ENCODE measurements at places on chromosomes 1 and 21.
A peak's percentile ranks its signal among the peaks of the same experiment; 100 is the strongest.

DNA sequence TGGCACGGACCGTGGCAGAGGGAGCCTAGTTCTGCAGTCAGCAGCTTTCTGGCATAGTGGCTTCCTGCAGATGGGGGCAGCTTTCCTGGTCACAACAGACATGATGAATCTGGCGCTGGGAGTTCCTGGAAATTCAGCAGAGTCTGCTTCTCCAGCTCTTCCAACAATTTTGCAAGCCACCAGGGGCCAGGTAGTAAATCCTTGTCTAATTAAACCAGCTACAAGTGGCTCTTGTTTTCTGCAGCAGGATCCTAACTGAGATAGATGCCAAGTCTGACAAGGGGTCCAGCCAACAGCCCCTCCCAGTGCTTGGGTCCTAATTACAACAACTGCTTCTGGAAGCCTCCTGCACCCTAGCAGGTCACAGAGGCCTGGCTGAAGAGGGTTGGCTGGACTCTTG lies 35.8 kb downstream of the TRIM62 start:
- no peak for DNase-seq

DNA sequence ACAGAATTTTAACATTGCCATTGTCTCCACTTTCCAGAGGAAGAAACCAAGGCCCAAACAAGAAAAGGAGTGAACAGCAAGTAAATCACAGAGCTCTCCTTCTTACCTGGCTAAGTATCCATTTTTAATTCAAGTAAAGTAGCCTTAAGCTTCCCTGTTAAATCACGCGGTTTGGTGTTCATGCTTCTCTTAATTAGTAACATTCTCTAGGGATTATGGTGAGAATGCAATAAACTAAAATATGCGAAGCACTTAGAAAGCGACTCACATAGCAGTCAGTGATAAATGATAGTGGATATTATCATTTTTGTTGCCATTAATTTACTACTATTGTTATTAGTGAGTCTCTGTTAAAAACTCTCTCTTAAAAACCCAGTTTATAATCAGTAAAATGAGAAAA lies 630.5 kb upstream of the TMPRSS15 start:
- no peak for DNase-seq

DNA sequence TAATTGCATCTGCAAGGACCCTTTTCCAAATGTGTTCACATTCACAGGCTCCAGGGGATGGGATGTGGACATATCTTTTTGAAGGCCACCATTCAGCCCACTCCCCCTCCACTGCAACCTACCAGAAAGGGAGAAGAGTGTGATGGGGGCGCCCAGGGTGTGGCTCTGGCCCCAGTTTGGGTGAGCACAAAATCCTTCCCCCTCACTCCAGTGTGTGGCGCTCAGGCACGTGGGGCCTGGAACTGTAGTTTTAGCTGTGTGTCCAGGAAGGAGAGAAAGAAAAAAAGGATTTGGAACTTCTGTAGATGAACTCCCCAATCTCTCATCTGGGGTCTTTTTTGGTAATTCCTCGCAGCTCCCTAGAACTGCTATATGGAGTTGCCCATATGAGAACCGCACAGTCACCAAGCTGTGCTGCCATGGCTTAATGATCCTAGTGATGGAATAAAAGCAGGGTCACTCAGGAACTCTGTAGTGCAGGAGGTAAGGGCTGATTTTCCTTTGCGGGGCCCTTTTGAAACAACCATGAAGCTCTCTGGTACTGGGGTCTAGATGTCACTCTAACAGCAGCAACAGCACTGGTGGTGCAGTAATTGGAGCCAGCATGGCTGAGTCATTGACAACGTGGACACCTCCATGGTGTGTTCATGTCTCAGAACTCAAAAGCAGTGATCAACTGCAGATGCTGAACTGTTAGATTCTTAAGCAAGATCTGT lies 17.0 kb downstream of the AGT start:
- DNase-seq, result no peak

- DNase-seq, result no peak
Observed at GRCh38 chr1:79852004-79852403, 845.5 kb upstream of the ADGRL4 start.

- no peak for DNase-seq
Observed at GRCh38 chr1:100298512-100298911, 32.5 kb downstream of the RTCA start.

DNA sequence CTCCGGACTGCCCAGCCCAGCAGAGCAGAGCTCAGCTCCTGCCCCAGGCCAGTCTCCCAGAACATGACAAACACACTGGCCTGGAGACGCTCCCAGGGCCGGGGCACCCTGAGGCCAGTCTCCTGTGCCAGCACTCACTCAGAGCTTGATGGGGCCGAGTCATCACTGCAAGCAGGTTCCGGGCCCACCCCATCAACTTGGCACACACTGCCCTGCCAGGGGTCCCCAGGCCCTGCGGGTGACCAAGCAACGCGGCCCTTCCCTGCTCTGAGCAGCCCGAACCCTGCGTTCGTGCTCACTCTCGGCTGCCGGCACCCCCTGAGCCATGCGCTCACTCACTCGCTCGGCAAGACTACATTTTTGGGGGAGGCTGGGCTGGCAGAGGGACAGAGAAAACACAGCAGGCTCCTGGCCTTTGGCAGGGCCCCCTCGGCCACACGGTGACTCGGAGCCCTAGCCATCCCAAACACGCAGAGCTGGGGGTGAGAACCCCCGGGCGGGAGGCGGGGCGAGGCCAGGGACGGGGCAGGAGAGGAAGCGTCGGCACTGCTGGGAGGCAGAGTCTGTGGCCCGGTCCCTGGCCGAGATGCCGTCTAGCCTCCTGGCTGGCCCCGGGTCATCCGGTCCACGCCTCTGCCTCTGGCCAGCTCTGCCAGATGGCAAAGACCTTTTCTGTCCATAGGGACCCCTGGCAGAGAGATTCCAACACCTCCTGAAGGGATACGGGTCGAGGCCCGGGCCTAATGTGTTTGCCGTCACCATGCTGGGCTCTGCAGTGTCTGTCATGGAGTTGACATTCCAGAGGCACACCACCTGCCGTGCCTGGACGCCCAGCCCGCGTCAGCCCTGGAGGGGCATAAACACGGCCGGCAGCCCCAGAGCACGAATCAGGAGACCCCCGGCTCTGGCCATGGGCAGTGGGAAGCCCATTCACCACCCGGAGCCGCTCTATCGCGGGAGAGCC lies 68.0 kb downstream of the MEGF6 start:
- DNase-seq, result no peak

GRCh38 chr21:16283516-16283915 lies 553.7 kb downstream of the USP25 start:
- DNase-seq, result no peak

- DNase-seq, result no peak
Observed at GRCh38 chr21:44708866-44709425, 2.4 kb downstream of the TSPEAR start.

- no peak for DNase-seq
Observed at GRCh38 chr1:27624467-27625178, 10.4 kb downstream of the FGR start.

GRCh38 chr1:37752583-37753471 lies 12.1 kb downstream of the EPHA10 start:
- peak; percentile 8 for DNase-seq

DNA sequence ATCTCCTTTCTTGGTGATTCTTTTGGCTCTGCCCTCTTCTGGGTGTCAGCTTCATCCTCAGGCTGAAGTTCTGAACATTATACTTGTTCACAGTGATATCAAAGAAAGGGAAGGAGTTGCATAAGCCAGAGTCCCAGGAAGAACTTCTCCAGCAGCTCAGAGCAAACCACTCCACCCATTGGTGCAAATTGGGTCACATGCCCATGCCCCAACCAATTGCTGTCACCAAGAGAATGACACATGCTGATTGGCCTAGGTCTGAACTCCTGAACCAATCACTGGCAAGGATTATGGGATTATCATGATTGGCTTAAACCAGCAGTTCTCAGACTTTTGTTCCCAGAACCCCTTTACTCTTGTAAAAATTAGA lies 256.5 kb upstream of the TMEM51 start:
- no peak for DNase-seq

DNA sequence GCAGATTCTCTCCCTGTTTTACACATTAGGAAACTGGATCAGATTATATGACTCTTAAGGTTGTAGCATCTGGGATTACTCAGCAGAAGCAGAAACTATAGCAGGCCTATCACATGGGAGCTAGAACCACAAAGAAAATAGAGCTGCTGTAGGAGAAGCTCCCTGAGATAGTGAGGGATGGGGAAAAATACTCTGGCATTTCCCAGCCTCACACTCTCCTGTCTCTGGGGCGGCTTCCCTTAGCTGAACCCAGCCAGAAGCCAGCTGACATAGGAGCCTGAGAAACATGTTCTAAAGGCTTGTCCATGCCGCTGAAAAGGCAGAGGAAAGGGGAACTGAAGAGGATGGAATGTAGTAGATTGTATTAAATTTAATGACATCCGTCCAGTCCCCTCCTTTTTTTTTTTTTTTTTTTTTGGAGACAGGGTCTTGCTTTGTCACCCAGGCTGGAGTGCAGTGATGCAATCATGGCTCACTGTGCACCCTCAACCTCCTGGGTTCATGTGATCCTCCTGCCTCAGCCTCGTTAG lies 76.8 kb upstream of the DNAJC6 start:
- DNase-seq, result no peak

DNA sequence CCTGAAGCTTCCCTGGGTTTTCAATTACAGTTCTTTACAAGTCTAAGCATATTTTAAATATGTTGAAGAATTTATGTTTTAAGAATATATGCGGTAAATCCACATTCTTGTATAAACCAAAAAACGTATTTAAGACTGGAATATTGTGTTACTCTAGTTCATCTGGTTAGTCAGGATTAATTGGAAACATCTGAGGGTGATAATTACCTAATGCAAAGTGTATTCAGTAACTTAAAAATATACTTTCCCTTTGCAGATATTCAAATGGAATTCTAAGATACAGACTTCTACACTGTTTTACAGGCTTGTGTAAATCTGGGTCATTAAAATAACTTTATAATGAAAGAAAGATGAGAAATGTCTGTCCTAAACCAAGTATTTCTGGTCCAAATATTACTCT lies 302.0 kb downstream of the VAV3 start:
- no peak for DNase-seq

GRCh38 chr1:67704351-67704750 lies 19.4 kb downstream of the GADD45A start:
- no peak for DNase-seq

- no peak for DNase-seq
Observed at GRCh38 chr21:32515874-32516273, 69.4 kb downstream of the TCP10L start.

- no peak for DNase-seq
Observed at GRCh38 chr1:220927442-220927841, 48.2 kb downstream of the HLX start.

All from Ammon's horn (tissue), 1 donor.